ENCODE measurements at places on chromosomes 6 and 20. TPM values are rescaled to one million over a fixed set of nuclear protein-coding genes. Genes with fewer than 3 reads are reported as not detected.
A peak's percentile ranks its signal among the peaks of the same experiment; 100 is the strongest.

The CRISP3 gene
- total RNA-seq = not detected

The TGM6 gene
- not detected for total RNA-seq

The TUBB2A gene
- 167 TPM for total RNA-seq

The XPO5 gene
- 99.6 TPM for total RNA-seq

The HLA-DQB1 gene
- total RNA-seq = 0.23 TPM

GRCh38 chr6:79694623-79695343 is 63.7 kb downstream of the SH3BGRL2 start:
- DNase-seq = no peak

DNA sequence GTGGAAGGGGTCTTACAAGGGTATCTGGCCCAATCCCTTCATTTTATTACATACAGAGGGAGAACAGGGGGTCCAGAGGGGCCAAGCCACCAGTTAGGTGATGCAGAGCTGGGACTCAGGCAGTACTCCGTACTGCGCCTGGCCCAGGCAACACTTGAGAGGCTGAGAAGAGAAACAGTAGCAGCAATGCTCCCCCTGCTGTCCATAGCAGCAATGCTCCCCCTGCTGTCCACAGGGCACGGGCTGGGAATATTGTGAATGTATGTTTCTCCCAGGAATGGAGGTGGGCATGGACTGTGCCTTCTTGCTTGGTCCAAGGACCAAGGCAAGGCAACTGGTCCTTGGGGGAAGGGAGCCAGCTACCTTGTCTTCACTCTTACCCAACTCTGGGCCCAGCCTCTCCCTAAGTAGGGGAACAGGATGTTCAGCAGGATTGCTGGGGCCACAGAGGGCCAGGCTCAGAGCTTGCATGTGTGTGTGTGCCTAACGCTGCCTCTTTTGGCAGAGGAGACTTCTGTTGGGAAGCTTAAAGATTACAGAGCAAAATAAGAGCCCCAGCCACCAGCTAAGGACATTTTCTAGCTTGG is 14.8 kb upstream of the FAM83C start:
- peak; percentile 59 for DNase-seq

- no peak for DNase-seq
Observed at GRCh38 chr20:62306414-62307187, 3.8 kb downstream of the ADRM1 start.

DNA sequence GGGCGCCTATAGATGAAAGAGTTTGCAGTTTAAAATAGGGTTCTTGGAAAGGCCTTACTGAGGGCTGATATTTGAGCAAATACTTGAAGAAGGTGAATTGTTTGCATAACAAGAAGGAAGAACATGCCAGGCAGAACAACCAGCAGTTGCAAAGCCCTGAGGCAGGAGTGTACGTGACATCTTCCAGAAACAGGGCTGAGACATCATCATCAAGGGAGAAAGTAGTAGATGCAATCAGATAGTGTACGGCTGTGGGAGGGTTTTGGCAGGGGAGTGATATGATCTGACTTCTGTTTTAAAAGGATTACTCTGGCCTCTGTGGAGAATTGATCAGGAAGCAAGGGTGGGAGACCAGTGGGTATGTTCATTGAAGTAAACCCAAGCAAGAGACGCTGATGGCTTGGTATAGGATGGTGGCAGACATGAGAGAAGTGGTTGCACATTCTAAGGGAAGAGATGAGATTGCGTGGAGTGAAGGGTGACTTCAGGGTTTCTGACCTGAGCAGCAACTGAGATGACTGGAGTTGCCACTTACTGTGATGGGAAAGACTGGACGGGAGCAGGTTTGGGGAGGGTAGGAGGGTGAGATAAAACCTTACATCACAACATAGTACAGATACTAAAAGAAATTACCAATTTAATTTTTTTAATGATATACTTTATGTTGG is 28.8 kb downstream of the RIOK1 start:
- DNase-seq = no peak

DNA sequence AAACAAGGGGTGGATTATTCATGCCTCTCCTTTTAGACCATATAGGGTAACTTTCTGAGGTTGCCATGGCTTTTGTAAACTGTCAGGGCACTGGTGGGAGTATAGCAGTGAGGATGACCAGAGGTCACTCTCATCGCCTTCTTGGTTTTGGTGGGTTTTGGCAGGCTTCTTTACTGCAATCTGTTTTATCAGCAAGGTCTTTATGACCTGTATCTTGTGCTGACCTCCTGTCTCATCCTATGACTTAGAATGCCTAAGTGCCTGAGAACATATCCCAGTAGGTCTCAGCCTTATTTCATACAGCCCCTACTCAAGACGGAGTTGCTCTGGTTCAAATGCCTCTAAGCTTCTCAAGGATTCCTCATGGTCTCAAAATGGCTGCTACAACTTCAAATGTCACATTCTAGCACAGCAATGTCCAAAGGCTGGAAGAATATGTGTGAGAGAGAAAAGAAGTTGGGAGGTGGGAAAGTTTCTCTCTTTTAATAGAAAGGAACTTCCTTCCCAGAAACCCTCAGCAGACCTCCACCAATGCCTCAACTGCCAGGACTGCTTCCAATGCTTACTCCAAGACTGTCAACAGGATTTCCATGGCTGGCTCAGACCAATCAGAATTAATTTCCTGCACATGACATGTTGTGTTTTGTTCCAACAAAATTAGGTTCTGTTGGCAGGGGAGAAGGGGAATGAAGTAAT is 46.6 kb upstream of the SLC9A8 start:
- DNase-seq = no peak

- no peak for DNase-seq
Observed at GRCh38 chr20:51036827-51037531, 14.1 kb upstream of the KCNG1 start.

DNA sequence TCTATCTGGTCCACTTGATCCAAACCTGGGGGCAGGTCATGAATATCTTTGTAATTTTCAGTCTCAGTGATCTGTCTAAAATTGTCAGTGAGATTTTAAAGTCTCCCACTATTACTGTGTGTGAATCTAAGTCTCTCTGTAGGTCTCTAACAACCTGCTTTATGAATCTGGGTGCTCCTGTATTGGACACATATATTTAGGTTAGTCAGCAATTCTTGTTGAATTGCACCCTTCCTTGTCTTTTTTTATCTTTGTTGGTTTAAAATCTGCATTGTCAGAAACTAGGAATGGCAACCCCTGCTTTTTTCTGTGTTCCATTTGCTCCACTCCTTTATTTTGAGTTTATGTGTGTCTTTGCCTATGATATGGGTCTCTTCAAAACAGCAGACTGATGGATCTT is 140.7 kb downstream of the ASCC3 start:
- DNase-seq = no peak

GRCh38 chr6:164246082-164246481 is 831.6 kb downstream of the QKI start:
- no peak for DNase-seq

- no peak for DNase-seq
Observed at GRCh38 chr6:26288155-26288554, 76.8 kb upstream of the BTN3A2 start.

DNA sequence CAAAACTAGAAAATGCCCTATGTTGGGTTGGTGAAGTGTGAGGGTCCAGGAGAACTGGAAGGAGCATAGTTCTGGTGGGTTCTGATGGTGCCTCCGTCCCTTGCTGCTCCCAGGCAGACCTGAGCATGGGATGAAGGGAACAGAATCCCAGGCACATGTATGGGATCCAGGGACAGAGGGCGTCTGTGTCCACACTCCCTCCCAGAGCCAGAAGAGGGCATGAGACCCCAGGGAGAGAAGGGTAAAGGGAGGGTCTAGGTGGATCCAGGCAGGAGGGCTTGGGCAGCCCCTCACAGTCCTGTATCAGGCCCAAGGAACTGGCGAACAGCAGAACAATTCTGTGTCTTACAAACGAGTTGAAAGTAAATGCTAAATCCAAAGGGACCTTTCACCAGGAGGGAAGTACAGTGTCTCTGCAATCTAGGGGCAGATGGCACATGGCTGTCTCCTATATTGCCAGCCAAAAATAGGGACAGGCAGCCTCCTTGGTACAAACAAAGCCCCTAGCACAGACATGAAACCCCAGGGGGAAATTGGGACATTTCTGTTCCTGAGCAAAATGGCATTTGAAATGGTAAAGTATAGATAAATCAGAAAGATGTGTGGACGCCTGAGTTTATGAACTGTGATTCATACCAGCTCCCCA is 2.5 kb upstream of the BPIFA1 start:
- DNase-seq = no peak

All from neural crest cell (in vitro differentiated cells).